ENCODE measurements at places on chromosomes 1 and 21.
A peak's percentile ranks its signal among the peaks of the same experiment; 100 is the strongest.

- no peak for DNase-seq
Measured at GRCh38 chr1:58857680-58858673, 74.1 kb upstream of the JUN start.

DNA sequence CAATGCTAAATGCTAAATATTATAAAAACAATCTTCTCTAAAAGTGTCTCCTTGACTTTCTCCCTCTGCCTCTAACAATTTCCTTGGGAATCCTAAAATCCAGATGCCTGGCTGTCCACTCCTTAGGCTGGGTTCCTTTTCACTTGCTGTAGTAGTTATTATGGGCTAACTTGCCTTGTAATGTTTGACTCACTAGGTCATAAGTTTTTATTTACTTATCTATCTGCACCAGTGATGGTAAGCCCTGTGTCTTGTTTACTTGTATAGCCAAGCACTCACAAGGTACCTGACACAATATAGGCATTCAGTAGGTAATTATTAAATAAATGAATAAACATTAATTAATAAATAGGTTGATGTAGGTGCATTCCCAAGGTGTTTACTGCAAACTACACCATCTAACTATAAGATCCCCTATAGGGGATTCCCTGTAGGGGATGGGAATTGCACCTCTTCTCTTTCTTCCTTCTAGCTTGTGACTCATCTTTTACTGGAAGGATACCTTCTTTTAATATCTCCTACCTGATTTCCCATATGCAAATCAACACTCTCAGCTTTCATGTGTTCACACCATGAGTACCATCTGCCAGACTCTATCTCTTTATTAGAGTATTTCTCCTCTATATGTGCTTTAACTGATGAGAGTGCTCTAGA, 14.7 kb upstream of the CHIA start:
- DNase-seq: no peak

GRCh38 chr1:101833312-101833711, 163.4 kb downstream of the OLFM3 start:
- DNase-seq: no peak

- no peak for DNase-seq
Measured at GRCh38 chr1:115222616-115223402, 115.2 kb downstream of the NGF start.

DNA sequence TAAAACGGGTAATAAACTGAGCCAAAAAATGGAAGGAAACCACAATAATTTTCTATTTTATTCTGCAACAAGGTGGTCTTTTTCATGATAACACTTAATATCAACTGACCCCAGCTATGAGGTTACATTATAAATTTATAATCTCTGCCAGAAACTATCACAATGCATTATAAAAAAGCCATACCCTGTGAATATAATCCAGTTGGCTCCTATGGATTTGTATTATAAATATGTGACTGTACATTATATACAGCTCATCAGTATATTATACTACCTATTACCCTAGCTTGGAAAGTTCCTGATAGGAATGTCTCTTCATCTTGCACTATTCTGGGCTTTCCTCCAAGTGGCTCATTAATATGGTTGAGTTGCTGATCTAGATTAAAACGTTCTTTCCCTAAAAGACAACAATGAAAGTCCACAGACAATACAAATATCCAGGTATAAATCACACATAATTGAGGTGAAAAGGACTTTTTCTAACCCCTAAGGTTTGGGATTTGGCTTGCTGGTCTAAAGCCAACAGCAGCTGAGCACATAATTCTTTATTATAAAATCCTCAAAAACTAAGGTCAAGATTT, 487.7 kb downstream of the TTLL7 start:
- DNase-seq: no peak

DNA sequence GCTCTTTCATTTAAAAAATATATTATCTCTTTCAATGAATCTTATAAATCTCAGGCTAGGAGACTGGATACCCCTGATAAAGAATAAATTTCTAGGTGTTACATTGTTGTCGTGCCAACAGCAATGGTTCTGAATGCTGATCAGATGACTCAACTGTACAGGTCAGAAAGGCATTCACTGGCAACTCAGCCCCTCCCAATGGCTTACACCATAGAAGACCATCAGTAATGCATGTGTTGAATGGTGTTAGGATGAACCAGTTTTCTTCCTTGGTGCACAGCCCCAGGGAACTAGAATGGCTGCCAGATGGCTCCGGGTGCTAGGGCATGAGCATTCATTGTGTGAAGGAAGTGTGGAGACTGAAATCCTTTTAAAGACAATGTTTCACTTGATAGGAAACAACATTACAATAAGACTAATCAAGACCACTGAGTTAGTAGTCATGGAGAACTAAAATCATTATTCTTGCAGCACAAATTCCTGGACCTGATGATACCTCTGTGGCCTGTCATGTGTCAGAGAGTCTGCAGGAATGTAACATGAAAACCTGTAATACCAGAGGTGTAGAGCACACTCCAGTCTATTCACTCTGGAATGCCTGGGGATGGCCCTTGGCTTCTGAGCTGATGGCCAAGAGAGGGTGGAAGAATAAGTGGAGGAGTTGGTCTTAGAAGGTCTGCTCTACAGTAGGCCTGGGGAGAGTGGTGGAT, 187.7 kb upstream of the LMO4 start:
- no peak for DNase-seq

GRCh38 chr1:201103666-201104065, 8.6 kb downstream of the CACNA1S start:
- no peak for DNase-seq

GRCh38 chr1:234633246-234634003, 23.4 kb upstream of the IRF2BP2 start:
- DNase-seq: no peak

DNA sequence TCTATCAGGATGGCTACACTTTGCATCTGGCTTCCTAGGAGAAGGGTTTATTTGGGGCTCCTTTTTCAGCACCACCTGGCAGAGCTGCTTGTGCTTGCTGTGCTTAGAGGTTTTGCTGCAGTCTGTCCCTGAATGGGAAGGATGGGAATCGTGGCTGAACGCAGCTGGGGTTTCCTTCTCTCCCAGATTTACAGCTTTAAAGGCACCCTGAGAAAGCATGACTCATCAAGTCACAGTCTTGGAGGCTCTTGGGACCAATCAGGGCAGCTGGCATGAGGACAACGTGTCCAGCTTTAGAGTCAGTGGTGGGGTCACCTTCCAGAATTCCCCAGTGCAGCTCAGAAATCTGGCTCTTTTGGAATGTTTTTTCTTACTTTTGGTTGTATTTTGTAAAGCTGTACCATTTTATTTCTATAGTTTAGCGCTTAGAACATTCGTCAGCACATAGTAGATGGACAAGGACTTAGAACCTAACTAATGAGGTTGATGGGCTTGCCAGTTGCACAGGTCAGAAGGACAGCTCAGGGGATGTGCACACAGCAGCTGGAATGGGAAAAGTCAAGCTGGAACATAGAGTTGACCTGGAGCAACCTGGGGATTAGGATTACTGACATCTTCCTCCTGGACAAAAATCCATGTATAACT, 222.6 kb downstream of the PRDM2 start:
- no peak for DNase-seq

DNA sequence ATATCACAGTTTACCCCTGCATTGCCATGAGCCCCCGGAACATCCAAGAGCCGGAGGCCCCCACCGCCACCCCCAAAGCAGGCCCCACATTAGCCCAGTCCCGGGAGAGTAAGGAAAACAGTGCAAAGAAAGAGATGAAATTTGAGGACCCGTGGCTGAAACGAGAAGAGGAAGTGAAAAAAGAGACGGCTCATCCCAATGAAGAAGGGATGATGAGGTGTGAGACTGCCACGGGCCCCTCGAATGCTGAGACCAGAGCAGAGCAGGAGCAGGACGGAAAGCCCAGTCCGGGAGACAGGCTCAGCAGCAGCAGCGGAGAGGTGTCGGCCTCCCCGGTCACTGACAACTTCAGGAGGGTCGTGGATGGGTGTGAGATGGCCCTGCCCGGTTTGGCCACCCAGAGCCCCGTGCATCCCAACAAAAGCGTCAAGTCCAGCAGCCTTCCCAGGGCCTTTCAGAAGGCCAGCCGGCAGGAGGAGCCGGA, 532.4 kb downstream of the KIF26B start:
- DNase-seq: no peak

DNA sequence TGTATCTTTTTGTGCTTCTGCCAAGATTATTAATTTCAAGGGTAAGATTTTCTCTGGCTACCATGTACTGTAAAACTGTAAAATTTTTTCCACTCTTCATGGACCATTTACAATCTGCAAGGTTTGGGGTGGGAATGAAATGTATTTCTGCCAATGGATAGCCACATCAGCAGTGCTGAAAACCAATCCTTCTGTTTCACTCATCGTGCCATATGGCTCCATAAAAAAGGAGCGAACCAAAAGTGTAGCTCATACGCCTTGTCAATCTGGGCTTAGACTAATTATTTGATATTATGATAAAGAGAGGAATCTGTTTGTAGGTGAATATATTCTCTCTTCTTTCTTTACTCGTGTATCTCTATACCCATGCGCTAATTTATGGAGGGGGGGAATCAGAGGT, 3.0 kb upstream of the SLC44A5 start:
- DNase-seq: no peak

GRCh38 chr1:98662356-98662670, 792 bp downstream of the SNX7 start:
- DNase-seq: no peak

DNA sequence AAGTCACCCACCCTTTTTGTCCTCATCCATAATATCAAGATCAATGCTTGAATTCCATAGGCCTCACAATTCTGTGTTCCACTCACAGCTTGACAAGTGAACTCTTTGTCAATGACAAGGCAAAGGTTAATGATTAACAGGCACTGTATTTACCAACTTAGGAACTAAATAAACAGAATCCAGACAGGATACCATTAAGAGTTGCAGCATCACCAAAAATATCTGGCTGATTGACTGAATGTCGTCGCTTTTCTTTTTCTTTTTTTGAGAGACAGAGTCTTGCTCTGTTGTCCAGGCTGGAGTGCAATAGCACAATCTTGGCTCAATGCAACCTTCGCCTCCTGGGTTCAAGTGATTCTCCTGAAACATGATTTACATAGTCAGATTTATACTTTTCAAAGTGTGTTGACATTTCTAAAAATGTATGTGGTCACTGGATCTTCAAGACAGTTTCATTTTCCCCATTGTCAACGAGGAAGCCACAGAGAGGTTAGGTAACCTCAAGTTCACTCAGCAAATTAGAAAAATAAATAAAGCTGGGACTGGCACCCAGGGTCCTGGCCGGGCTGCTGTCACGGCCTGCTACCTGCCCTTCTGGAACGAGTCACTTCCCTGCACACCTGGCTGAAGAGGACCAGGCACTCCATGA, 81.0 kb downstream of the PDE9A start:
- DNase-seq: no peak

- DNase-seq: no peak
Measured at GRCh38 chr1:39894884-39895495, 6.7 kb downstream of the MYCL start.

DNA sequence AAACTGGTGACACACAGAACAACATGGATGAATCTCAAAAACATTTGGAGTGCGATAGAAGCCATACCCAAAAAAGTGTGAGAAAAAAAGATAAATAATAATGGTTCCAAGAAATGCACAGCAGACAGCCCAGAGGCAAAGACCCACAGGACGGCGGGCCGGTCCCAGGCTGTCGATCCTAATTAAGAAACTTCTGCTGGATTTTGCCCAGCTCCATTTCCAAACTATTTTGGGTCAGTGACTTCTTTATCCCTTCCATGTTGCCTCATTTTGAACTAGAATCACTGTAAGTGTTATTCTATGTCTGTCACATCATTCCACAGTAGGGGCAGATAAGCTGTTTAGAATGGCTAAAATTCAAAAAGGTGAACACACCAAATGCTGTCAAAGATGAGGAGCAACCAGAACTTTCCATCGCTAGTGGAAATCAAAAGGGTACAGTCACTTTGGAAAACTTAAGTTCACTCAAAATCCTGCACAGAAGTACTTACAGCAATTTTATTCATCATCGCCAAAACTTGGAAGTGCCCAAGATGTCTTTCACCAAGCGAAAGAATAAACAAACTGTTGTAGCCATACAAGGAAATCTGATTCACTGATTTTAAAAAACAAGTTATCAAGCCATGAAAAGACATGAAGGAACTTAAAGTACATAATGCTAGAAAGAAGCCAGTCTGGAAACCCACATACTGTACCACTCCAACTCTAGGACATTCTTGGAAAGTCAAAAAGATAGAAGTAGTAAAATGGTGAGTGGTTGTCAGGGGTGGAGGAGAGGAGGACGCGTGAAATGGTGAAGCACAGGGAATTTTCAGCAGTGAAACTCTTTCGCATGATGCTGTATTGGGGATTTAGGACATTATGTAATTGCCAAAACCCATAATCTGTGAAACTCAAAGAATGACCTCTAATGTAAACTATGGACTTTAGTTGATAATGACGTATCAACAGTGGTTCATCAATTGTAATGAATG, 7.5 kb downstream of the NBPF1 start:
- DNase-seq: no peak

DNA sequence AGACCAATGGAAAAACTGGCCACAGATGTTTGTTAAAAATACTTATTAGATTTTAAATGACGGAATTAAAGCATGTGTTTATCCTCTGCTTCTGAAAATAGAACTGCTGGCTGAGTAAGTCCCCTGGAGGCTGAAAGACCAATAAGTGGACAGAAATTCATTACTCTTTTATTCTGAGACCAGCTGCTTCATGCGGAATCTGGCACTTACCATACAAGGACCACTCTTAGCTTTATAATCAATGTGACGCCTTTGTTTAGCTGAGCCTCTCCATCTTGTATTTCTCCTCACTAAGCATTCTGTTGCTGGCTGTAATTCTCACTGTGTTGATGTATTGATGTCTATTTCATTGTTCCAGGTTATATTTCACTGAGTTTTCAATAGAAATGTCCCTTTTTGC, 6.3 kb upstream of the EXO1 start:
- no peak for DNase-seq

DNA sequence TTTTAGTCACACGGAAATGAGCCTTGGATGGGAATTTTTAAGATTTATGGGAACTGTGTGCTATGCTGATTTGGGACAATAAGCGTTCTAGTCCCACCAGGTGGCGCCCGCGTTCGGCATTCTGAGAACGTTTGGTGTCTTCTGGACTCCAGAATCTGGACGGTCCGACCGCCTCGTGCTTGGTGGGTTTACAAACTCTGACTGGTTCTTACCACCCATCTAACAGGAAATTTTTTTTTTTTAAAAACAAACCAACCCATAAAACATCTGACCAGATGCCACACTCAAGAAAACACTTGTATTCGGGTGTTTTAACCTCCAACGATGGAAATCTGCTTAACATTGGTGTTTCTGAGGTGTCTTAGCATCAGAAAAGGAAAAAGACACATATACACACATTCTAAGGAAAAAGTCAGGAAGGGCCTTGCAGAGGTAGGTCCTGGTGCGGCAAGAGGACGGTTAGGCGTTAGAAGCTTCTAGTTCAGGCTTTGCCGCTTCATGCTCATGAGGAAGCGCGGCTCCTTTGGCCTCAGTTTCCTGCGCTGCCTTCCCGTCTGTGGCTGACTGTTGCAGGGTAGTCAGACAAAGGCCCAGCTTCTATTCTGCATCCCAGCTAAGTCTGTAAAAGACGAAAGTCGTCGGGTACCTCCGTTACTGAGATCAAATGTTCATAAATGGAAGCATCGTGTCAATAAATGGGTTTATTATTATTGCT, 814 bp upstream of the DYRK3 start:
- peak; percentile 76 for DNase-seq

GRCh38 chr1:215458562-215458961, 108.5 kb upstream of the KCTD3 start:
- no peak for DNase-seq

GRCh38 chr1:61839679-61840078, 97.4 kb downstream of the PATJ start:
- DNase-seq: no peak

GRCh38 chr21:40461008-40461407, 385.9 kb downstream of the DSCAM start:
- no peak for DNase-seq
